ENCODE measurements at places on chromosomes 2 and 18. TPM values are rescaled to one million over a fixed set of nuclear protein-coding genes. Genes with fewer than 3 reads are reported as not detected.

The CPS1 gene
- 14.5 TPM for total RNA-seq

The SCN9A gene
- total RNA-seq, result 0.15 TPM

The KCNJ13 gene
- total RNA-seq, result not detected

The DAW1 gene
- total RNA-seq, result 1.4 TPM

The TTN gene
- under 0.01 TPM for total RNA-seq

The B3GNT7 gene
- total RNA-seq, result 0.34 TPM

The LIMS4 gene
- total RNA-seq, result not detected

The ACVR1C gene
- total RNA-seq, result 0.30 TPM

The FSIP2 gene
- total RNA-seq, result 0.08 TPM

The OSR1 gene
- total RNA-seq, result 8.1 TPM

The STPG4 gene
- not detected for total RNA-seq

The ALPI gene
- not detected for total RNA-seq

The NPPC gene
- total RNA-seq, result not detected

The SERPINB12 gene
- not detected for total RNA-seq

The RBM45 gene
- 14.4 TPM for total RNA-seq

The SNORC gene
- total RNA-seq, result 1.2 TPM

The WIPF1 gene
- 1.3 TPM for total RNA-seq

The ASAP2 gene
- 55.7 TPM for total RNA-seq

The LONRF2 gene
- total RNA-seq, result not detected

The EPAS1 gene
- 88.8 TPM for total RNA-seq

The SPP2 gene
- total RNA-seq, result not detected

The ANKRD30BL gene
- total RNA-seq, result not detected

The CCDC74B gene
- 3.7 TPM for total RNA-seq

The DIPK1C gene
- not detected for total RNA-seq

The VWA3B gene
- total RNA-seq, result 0.08 TPM

The BMP10 gene
- not detected for total RNA-seq

The GREB1L gene
- 1.8 TPM for total RNA-seq

The TUBA3E gene
- total RNA-seq, result not detected

The SLC30A3 gene
- total RNA-seq, result not detected

The LRRFIP1 gene
- 72.9 TPM for total RNA-seq

Data from hair follicular keratinocyte (primary cell).